Hematopoietic multipotent progenitor cell treated with erythropoietin and hydrocortisone succinate and interleukin-3 and kit ligand, for 8 days (in vitro differentiated cells): ENCODE measurements at places on chromosomes 13 and 19.
A peak's percentile ranks its signal among the peaks of the same experiment; 100 is the strongest.

DNA sequence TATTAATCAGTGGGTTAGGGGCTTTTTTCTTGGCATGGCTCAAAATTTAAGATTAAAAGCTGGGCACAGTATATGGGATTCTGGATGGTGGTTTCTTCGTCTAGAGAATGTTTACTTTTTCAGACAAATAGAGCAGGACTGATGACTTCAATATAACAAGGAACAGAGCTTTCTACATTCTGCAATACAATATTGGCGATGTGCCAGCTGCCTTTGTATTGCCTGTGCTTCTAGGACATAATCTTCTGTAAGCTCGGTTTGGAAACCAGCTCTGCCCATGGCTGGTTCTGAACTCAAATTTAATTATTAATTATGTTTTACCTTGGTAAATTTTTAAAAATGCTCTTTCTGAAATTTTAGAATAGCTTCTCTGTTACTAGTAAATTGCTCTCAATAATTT is 139.1 kb upstream of the TRPC4 start:
- DNase-seq: peak; percentile 3

DNA sequence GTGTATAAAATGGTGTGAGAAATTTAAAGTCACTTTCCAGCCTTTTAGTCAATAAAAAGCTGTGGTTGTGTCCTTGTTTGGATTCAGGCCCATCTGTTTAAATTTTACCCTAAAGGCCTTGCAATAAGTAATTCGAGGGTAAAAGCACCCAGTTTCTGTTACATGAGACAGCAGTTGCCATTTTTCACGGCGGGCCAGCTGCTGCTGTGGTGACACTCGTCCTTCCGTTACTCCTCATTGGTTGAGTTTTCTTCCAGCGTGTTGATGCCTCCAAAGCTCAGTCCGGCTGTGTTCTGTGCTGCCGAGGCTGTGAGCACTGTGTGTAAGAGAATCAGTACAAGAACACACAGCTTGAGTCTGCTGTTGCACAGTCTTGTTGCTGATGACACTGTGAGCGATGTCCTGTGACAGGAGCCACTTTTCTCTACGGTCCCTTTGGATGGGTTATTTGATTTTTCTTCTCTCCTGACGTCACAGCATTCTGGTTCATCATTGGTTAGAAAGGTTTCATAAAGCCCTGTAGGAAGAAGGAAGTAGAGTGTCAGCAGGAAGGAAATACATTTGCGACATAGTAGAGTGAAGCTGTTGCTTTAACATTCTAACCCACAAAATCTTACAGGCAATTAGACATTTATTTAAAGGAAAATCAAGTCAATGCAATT is 602.5 kb upstream of the ARGLU1 start:
- no peak for DNase-seq

DNA sequence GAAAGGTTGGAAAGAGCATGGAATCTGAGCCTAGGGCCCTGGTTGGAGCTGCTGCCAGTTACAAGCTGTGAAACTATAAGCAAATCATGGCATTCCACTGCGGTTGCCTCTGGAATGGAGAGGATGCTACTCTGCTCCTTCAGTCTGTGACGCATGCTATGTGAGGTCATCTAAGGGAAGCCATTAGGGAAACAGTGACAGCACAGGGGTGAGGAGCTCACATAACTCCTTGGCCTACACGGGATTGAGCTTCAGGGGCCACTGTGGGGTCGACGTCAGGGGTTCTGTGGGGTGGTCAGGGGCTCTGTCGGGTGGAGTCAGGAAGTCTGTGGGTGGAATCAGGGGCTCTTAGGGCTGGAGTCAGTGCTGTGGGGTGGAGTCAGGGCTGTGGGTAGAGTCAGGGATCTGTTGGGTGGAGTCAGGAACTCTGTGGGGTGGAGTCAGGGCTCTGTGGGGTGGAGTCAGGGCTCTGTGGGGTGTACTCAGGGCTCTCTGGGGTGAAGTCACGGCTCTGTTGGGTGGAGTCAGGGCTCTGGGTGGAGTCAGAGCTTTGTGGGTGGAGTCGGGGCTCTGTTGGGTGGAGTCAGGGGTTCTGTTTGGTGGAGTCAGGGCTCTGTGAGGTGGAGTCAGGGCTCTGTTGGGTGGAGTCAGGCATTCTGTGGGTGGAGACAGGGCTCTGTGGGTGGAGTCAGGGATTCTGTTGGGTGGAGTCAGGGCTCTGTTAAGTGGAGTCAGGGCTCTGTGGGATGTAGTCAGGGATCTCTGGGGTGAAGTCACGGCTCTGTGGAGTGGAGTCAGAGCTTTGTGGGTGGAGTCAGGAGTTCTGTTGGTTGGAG is 35.8 kb upstream of the MEDAG start:
- DNase-seq: peak; percentile 84

DNA sequence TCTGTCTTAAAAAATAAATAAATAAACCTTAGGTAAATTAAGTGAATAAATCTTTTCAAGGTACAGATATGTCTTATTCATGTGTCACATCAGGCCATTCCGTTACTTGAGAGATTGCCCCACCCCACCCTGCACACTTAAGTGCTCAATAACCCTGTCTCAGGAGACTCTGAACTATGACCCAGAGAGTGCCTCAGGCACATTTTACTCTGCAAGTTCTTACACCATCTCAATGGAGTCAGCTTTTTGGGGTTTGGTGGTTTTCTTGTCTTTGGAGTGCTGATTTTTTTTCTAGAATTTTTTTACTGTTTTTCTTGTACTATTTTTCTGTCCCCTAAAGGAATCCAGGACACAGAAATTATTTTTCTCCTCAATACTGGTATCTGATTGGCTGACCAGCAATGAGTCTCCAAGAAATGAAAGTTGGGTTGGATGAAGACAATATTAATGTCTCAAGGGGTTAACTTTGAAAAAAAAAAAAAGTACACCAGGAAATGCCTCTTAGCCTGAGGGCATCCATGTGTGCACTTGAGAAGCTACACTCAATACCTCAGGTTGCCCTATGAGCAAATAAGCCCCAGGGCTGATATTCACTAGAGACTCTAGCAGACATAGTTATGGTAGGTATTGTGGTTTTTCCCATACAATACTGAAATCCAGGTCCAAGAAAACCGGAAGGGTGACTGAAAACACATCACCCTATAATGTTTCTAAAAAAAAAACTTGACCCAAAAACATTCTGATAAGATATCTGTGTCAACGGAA is 114.6 kb upstream of the ZNF91 start:
- no peak for DNase-seq

- no peak for DNase-seq
Observed at GRCh38 chr19:14978161-14978776, 1.4 kb downstream of the SLC1A6 start.

DNA sequence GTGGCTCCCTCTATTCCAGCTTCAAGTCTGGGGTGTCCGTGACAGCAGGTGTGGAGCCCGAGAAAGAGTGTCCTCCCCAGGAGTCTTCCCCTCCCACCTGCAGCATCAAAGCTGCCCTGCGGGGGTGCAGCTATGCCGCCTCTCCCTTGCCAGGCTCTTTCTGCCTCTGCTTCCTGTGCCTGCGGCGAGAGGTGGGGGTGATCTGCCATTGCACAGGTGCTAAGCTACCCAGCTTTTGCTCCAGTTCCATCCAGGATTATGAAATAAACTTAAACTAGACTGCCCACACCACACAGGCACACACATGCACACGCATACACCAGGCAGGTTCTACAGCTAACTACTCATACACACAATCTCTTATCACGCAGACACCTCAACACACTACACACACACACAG is 104.7 kb upstream of the CLDN10 start:
- DNase-seq: no peak

- DNase-seq: no peak
Observed at GRCh38 chr13:46140044-46140443, 35.2 kb upstream of the CPB2 start.

- no peak for DNase-seq
Observed at GRCh38 chr13:40515702-40516101, 150.7 kb downstream of the FOXO1 start.

- no peak for DNase-seq
Observed at GRCh38 chr19:49201042-49201441, 43.5 kb downstream of the TRPM4 start.

DNA sequence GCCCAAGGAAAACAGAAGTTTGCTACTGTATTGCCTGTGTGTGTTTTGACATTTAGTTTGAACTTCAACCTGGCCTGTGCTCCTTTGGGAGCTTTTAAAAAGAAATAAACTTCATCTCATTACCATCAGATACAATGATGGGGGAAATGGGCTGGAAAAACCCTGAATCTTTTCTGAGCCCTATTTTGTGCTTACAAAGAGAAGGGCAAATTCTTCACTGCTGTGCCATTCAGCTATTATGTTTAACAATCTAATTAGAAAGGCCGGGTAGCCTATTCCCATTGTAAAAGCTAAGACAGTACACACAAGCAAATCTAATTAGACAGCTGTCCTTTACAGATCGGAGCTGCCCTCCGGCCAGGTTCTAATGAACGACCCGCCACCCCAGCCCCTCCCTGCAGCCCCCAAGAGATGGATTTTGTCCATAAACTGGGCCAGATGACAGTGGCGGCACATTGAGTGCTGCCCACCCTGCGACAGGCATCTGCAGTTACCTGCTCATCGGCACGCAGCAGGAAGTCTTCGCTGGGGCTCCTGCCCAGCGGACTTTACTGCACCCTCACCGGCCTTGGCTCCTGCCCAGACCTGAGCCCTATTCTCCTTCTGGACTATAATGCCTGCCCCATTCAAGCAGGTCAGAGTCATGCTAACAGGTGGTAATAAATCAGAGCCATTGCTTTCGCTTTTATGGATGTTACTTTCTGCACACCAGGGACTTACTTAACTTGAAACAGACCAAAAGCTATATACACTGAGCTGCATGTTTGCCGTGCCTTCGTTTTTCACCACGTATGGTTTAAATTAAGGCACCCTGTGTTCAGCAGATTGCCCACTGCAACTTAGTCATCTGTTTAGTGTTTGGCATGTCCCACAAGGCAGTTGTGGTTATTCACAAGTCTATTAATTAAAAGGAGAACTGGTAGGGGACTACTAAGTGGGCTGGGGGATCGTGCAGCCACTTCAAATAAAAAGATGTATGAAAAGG is 549.6 kb downstream of the FGF9 start:
- DNase-seq: no peak

DNA sequence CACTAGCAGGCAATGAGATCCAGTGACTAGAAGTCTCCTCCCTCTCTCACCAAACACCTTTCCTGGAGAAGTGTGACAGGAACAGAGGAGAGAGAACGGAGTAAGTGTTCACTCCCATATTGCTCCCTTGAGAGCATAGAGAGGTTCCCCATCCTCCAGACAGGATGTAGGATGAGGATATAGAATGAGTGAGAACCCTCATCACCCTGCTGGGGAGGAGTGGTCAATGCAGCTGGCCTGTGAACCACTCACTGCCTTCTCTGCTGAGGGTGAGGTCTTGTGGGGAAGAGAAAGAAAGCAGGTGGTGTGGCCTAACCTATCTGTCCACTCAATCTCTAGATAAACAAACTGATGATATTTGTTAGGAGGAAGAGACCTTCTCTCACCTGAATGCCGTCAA is 386.6 kb downstream of the PCDH20 start:
- DNase-seq: no peak

DNA sequence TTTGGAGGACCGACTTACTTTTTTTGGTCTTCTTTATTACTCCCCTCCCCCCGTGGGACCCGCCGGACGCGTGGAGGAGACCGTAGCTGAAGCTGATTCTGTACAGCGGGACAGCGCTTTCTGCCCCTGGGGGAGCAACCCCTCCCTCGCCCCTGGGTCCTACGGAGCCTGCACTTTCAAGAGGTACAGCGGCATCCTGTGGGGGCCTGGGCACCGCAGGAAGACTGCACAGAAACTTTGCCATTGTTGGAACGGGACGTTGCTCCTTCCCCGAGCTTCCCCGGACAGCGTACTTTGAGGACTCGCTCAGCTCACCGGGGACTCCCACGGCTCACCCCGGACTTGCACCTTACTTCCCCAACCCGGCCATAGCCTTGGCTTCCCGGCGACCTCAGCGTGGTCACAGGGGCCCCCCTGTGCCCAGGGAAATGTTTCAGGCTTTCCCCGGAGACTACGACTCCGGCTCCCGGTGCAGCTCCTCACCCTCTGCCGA is 409 bp downstream of the FOSB start:
- DNase-seq: no peak

- DNase-seq: no peak
Observed at GRCh38 chr19:2411709-2412108, 15.7 kb downstream of the TIMM13 start.

DNA sequence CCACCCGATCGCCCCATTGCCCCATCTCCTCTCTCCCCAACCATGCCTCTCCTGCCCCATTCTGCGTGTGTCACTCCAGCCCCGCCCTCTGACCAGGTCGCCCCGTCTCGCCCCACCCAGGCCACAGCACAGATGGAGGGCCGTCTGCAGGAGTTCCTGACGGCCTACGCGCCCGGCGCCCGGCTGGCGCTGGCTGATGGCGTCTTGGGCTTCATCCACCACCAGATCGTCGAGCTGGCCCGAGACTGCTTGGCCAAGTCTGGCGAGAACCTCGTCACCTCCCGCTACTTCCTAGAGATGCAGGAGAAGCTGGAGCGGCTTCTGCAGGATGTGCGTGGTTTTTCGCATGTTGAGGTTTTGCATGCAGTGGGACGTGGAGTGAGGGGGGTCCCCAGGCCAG is 26.2 kb downstream of the MAST3 start:
- DNase-seq: no peak

DNA sequence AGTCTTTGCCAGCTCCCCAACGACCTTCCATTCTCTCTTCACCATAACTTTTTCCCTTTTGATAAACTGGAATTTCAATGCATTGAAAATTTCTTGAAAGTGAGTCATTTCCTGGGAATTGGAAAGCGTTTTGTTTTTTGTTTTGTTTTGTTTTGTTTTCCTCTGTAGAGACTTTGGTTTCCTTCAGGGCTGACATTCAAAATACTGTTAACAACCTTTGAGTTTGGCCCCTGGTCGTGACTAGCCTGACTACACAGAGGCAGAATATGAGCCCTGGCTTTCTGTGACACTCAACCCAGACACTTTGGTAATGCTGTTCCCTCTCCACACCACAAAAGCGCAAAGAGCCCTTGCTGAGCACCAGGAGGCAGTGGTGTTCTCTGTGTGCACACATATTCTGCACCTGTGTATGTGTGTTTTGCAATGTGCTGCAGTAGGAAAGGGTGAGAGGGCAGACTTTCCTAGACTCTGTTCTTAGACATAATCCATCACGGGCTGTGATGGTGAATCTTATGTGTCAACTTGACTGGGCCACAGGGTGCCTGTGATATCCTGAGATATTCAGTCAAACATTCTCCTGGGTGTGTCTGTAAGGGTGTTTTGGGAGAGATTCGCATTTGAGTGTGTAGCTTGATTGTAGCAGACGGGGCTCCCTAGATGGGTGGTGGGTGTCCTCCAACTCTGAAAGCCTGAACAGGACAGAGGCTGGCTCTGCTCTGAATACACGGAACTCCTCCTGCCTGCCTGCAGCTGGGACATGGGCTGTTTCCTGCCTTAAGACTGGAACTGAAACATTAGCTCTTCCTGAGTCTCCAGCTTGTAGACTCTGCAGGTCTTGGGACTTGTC is 29.5 kb upstream of the ANKRD10 start:
- peak; percentile 35 for DNase-seq
